ENCODE measurements at places on chromosomes 16 and 17. TPM values are rescaled to one million over a fixed set of nuclear protein-coding genes. Genes with fewer than 3 reads are reported as not detected.

Gene CBX2
- 3.5 TPM for total RNA-seq

Gene GGNBP2
- total RNA-seq, result 50.2 TPM

Gene DNASE1L2
- 0.57 TPM for total RNA-seq

Gene SCGB1C2
- total RNA-seq, result not detected

Gene NBR1
- 97.6 TPM for total RNA-seq

All from cardiac septum (tissue), 1 donor.